K562 (cell line): ENCODE measurements at places on chromosomes 11 and 22.

GRCh38 chr22:46688949-46689348 is 49.1 kb downstream of the CERK start:
- no peak for DNase-seq

GRCh38 chr22:35593891-35594470 is 23.1 kb downstream of the MB start:
- no peak for DNase-seq

DNA sequence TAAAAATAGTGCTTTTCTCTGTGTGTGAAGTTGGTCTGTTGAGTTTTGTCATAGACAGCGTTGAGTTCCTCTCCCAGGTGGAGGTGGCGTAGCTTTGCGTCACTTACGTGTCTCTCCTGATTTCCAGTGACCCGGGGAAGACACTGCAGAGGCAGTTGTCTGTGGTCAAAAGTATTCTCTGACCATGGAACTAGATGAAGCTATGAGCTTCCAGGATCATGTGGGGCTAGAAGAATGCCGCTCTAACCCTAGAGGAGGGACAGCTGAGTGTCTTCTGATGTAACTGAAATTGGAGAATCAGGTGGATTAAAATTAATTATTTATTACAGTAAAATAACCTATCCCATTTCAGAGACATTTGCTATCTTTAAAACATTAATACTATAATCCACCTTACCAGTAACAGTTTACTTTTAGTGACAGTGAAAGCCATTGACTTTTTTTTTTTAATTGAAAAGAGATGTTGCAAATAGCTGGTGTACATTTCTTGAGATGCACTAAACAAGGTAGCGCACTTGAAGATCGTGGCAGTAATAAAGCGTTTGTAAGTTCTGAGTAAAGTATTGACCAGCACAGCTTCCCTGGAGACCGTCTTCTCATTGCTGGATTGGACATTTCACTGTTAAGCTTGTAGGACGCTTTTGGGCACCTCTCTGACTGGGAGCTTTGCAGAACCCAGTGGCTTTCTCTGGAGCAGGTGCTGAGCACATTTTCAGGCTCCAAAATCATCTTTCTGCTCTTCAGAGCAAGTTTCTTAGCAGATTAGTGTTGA is 9.7 kb downstream of the CAT start:
- DNase-seq: no peak

DNA sequence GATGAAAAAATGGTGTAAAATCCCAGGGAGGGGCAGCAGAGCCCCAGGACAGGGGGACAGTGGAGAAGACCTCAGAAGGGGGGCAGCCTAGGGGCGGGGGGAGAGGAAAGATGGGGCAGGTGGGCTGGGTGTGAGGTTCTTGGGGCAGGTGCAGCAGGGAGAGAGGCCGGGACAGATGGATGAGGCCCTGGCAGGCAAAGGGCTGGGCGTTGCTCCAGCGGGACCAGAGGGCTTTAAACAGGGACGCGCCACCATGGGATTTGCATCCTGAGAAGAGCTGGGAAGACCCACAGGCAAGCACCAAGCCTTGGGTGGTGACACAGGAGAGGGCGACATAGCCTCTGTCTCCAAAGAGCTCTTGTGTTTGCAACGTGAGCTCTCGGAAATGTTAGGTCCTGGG is 1342.8 kb downstream of the TBC1D22A start:
- DNase-seq: no peak

DNA sequence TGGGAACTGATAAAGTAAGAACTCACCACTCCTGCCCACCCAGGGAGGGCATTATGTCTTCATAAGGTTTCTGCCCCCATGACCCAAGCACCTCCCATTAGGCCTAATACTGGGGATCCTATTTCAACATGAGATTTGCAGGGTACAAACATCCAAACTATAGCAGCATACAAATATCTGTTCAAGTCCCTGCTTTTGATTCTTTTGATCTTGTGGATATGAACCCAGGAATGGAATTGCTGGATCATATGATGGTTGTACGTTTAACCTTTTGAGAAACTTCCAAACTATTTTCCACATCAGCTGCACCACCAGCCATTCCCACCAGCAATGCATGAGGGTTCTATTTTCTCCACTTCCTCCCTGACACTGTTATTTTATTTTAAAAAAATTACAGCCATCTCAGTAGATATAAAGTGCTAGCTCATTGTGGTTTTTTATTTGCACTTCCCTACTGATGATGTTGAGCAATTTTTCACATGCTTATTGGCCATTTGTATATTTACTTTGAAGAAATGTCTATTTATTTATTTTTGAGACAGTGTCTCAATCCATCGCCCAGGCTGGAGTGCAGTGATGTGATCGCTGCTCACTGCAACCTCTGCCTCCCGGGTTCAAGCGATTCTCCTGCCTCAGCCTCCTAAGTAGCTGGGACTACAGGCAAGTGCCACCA is 7.1 kb upstream of the ATG16L2 start:
- no peak for DNase-seq

- DNase-seq: peak; percentile 62
Observed at GRCh38 chr22:27719535-27720227, 81.9 kb downstream of the MN1 start.

GRCh38 chr22:43391306-43391705 is 20.5 kb upstream of the MPPED1 start:
- DNase-seq: no peak

DNA sequence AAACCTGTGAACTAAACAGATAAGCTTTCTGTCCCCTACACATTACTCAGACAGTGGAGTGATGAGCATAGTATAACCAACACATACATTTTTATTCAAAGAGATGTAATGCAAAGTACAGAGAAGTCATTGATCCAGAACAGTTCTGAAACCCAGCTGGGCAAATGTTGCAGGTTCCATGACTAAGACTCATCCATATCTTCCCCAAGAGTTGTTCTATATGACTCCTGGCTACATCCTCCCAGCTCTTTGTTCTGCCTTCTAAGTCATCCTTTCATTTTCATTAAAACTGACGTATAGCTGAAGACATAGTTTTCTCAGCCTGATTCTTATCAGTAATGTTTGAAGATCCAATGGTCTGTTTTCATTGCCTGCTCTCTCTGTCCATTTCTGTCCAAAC is 47.3 kb downstream of the PLAAT5 start:
- DNase-seq: no peak

GRCh38 chr22:19706661-19707151 is 7.6 kb upstream of the SEPTIN5 start:
- peak; percentile 26 for DNase-seq

DNA sequence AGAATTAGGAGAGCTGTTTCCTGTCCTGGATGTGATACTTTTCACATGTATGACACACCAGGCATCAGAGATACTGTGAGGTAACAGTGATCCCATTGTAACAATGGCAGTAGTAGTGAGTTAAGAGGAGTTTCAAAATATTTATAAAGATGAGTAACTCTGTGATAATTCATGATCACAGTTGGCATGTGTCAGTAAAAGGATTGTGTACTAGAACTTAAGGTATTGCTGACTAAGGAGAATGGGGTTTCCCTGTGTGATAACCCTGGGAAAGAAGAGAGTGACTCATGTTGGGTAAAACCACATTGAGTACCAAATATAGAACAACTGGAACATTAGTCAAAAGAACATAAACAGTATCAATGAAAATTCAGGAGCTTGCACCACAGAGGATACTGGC is 22.9 kb upstream of the SLC5A1 start:
- DNase-seq: no peak

GRCh38 chr11:132894606-132895005 is 637.7 kb downstream of the OPCML start:
- DNase-seq: no peak

DNA sequence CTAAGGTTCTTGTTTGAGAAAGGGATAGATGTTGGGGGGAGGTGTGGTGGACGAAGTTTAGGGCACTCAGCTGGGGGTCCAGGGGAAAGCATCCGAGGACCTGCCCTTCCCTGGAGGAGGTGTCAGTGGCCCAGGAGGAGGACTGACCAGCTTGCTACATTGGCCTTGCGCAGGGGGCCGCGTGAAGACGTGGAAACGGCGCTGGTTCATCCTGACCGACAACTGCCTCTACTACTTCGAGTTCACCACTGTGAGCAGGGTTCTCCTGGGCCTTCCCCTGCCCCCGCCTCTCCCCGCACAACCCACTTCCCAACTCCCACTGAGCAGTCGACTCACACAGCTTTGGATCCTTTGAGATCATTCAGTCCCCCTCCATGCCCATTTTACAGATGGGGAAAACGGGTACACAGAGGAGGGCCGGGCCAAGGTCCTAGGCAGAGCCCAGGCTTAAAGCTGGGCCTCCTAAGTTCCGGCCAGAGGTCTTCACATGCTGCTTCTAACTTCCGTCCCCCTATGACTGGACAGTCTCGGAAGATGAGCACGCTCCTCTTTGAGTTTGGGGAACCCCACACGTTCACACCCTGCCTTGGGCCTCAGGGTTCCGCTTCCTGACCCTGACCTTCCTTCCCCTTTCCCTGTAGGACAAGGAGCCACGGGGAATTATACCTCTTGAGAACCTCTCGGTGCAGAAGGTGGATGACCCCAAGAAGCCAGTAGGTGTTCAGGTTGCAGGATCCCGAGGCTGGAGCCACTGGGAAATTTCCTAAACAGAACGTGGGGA is 28.7 kb downstream of the CYTH4 start:
- DNase-seq: no peak

DNA sequence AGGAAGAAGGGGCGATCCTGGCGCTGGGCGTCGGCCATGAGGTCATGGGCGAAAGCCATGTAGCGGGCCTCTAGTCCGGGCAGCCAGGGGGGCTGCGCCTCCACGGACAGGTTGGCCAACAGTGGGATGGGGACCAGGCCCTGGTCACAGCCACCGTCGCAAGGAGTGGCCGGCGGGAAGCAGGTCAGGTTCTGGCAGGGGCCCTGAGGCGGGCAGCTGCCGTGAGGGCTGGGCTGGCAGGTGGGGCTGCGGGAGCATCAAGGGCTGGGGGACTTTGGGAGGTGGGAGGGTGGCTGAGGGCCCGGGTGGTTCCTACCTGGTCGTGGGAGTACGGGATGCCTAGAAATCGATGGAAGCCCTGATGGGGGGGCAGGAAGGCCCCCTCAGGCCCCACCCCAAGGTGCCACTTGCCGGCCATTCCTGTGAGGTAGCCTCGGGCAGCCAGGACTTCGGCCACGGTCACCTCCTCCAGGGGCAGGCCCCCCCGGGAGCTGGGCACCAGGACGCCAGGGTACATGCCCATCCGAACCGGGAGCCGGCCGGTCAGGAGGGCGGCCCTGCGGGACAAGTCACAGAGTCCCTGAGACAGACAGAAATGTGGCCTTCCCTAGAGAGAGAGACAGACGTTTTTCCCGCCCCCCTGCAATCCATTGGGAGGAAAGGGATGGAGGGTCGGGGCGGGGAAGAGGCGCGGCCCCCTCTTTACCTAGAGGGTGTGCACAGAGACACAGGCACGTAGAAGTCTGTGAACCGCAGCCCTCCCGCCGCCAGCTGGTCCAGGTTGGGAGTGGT is 906 bp downstream of the ARSA start:
- no peak for DNase-seq

GRCh38 chr22:17853073-17853472 is 78.8 kb upstream of the BID start:
- DNase-seq: no peak

- no peak for DNase-seq
Observed at GRCh38 chr22:23779731-23780130, 7.0 kb upstream of the SMARCB1 start.

GRCh38 chr11:5223146-5223545 is 3.7 kb downstream of the HBB start:
- DNase-seq: no peak

DNA sequence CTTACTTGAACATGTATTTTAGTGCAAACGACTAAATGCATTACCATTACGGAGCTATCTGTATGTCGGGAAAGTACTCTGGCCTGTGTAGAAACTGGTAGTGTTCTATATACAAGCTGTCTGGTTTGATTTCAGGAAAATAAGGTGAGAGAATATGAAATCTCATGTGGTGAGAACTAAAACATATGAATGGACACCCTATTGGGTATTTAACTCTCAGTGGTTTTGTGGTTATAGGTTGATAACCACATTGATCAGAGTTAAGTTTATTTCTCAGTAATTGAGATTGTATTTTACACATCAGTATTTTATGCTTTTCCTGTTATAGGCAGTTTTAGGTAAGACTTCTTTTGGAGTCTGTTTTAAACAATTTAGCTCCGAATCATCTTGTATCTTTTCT is 10.4 kb downstream of the ANO5 start:
- DNase-seq: no peak

DNA sequence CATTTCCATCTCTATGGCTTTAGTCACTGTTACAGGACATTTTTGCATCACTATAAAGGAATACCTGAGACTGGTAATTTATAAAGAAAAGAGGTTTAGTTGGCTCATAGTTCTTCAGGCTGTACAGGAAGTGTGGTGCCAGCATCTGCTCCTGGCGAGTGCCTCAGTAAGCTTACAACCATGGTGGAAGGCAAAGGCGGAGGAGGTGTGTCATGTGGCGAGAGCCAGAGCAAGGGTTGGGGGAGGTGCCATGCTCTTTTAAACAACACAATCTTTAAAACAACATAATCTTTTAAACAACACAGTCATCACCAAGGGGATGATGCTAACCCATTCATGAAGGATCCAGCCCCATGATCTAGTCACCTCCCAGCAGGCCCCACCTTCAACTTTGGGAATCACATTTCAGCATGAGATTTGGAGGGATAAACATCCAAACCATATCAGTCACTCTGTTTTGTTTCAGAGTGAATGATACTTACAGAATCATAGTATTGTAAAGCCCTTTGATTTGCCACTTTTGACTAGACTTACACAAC is 103.3 kb downstream of the PDE3B start:
- no peak for DNase-seq

DNA sequence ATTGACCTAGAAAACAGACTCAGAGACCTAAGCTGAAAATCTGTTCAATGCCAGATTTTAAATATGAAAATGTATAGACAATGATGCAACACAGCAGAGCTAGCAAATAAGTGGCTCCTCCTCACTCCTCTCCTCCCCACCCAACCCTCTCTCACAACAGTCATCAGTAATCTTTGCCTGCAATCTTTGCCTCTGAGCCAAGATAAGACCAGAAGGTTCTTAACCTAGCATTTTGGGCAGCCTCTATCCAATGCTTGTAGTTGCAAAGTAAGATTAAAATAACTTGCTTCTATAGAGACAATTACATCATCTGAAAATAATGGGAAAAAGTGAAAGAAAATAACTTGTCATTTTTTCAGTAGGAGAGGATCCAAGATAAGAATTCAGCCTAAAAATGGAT is 117.3 kb downstream of the PARVA start:
- DNase-seq: no peak
